Aorta (tissue), 5 donors: ENCODE measurements at places on chromosomes 16 and 17.

- DNase-seq: no peak
Observed at GRCh38 chr16:34054137-34054536, 594.7 kb downstream of the TP53TG3F start.

- no peak for DNase-seq
Observed at GRCh38 chr16:65845466-65846209, 520.9 kb upstream of the CDH5 start.

DNA sequence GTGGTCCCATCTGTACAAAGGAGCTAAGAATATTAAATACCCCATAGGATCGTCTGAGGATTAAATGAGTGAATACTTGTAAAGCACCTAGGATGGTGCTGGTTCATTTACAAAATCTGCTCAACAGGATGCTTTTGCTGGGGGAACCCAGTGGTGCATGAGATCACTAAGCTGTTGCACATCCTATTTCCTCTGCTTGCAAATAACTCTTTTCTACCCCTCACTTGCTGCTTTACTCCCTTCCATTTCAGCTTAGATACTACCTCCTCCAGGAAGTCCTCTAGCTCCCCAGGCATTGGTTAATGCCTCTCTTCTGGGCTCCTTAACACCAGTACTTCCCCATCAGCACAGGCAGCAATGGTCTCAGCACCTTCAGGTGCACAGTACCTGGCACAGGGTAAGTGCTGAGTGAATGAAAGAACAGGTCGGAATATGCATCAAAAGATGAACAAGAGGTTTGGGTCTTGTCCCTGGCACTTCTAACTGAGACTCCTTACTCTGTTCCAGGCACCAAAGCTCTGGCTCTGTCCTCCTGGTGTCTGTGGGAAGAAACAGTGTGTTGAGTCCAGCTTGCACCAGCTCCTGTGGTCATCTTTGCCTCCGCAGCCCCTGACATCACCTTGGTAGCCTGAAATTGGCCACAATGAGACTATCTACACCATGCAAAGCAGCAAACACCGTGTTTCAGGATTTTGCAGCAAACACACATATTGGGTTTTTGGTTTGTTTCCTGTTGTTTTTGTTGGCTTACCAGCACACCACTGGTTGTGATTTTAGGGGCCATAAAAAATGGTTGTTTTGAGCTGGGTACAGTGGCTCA, 24.1 kb upstream of the IL21R start:
- DNase-seq: no peak

GRCh38 chr17:78665952-78666920, 89.0 kb upstream of the DNAH17 start:
- peak; percentile 72 for DNase-seq

DNA sequence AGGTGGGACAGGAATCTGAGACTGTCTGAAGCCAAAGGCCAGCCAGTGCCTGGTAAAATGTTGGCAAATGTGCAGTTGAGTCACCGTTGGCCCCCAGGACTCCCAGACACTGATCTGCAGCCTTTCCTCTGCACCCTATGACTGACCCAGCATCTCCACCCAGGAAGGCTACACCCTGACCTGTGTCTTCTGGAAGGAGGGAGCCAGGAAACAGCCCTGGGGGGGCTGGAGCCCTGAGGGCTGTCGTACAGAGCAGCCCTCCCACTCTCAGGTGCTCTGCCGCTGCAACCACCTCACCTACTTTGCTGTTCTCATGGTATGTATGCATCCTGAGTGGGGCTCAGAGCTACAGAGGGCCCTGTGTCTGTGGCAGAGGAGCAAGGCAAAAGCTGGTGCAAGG, 24.0 kb downstream of the ADGRG5 start:
- no peak for DNase-seq

DNA sequence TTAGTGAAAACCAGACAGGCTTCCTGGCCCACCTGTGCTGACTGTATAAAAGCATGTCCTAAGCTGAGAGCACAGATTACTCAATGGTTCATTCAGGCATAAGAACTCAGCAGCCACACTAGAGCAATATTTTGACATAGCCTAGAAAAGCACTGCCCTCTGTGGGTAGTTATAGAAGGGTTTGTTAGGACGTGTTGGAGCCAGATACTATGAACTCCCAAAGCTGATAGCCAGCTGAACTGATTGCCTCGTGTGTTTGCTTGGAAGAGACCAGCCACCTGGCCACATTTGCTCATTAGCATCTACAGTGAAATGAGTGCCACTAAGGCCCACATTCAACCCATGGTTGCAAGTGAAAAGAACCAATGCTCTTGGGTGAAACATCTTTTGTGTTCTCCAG, 30.8 kb upstream of the ABCA5 start:
- DNase-seq: no peak

GRCh38 chr17:29107084-29107483, 64.1 kb downstream of the PIPOX start:
- no peak for DNase-seq

GRCh38 chr17:40321524-40321929, 12.5 kb downstream of the RARA start:
- no peak for DNase-seq

DNA sequence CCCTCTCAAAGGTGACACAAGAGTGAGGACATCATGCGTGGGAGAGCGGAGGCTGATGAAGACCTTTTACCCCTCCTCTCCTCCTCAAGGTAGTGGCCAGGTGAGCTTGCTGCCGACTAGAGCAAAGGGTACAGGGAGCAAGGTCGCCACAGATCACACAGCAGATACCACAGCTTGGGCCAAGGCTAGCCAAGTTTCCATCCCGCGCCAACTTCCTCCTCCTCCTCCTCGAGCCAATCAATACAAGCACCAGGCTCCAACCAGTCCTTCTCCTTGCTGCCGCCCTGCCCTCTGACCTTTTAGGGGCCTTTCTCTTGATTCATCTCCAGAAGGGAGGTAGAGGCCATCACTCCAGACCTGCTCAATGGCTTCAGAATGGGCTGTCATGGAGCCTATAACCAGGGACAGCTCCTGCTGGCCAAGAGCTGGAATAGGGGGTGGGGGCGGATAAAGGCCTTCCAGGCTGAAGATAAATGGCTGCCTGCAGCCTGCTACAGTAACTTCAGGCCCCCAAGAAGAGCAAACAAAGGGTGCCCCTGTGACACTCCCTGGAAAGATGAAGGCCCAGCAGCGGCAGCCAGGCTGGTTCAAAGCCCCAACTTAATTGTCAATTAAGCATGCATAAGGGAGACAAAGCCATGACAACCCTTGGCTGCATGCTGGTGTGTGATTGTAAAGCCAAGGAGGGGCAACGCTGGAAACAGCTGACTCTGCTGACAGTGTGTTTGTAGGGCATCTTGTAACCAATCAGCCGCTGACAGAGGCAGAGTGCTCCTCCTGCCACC, 17.8 kb downstream of the HNF1B start:
- no peak for DNase-seq

GRCh38 chr17:29078183-29079045, 35.5 kb downstream of the PIPOX start:
- DNase-seq: no peak

DNA sequence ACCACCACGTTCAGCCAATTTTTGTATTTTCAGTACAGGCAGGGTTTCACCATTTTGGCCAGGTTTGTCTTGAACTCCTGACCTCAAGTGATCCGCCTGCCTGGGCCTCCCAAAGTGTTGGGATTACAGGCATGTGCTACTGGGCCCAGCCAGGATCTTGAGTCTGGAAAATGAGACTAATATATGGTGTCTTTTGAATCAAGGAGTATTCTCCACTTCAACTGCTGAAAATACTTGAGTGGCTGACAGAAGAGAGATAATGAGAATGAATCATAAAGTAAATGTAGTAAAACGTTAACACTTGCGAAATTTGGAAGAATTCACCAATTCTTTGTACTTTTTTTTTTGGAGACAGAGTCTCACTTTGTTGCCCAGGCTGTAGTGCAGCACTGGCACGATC, 16.6 kb downstream of the SMYD4 start:
- no peak for DNase-seq

DNA sequence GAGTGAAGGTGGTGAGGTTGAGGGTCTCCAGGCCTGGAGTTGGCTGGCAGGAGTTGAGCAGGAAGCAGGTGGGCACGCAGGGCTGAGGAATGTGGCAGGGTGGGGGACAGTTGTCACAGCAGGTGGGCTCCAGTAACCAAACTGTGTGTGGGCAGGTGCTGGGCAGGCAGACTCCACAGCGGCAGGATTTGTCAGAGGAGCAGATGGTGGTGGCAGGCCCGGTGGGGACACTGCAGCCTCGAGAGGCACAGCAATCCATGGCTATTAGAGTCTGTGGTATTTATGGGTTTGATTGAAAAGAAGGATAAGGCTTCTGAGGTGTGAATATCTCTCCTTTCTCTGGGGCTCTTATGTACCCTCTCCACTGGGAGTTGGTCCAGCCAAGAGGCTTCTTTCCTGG, at the start of gene KRTAP3-3:
Gene KRTAP3-3, minus strand, starts transcription at position 326 of the 400 bp plus-strand sequence. Its CDS starts 67 bp downstream, at position 259.
- DNase-seq: no peak

DNA sequence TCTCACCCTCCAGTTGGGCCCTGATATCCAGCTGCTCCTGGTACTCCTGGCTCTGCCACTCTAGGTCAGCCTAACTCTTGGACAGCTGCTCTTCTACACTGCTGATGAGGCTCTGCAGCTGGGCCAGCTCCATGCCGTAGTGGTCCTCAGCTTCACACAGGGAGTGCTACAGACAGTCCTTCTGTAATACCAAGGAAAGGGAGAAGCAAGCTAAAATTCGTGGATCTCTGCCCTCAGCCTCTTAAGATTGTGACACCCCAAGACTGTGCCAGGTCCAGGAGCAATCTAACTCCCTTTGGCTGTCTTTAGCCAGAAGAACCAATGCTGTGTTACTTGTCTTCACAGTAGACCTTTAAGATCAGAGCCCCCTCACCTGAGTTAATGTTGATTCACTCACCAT, 7.7 kb upstream of the KRT38 start:
- no peak for DNase-seq

DNA sequence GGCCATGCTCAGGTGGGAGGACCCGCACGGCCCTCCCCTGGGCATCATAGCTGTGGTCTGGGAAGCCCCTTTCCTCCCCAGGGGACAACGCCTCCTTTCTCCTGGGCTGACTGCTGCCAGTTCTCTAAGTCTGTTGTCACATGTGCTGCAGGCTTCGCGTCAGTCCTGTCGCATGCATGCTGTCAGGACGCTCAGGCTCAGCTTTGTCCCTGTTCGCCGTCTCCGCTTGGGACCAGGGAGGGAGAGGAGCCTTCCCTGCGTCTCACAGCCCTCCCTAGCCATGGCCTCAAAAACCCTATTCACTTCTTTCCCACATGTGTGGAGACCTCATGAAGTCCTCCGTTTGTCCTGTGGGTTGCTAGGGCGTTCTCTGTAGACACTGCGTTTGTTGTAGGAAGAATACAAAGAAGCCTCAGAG, 21.4 kb downstream of the LDHD start:
- no peak for DNase-seq

DNA sequence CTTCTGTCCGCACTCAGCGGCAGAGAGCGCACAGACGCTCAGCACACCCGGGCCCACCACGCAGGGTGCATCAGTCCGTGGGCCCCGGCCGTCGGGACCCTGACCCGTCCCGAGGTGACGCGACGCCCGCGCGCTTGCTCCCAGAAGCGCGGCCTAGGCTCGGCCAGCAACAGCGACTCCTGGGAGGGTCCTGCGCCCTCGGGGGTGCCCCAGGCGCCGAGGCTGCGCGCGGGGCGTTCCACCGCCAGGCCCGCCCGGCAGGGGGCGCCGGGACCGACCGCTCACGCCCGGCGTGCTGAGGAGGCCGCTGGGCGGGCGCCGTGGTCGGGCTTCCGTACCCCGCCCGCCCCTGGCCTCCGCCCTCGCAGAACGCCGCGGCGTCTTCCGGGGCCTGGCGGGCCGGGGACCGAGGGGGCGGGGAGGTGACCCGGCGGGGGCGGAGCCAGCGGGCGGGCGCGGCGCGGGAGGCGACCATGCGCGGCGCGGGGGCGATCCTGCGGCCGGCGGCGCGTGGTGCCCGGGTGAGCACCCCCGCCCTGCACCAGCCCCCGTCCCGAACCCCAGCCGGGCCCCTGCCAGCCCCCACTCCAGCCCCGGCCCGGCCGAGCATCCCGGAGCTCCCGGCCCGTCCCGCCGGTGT, at the start of gene CISD3:
Gene CISD3, plus strand, starts transcription at position 456 of the 640 bp plus-strand sequence. Its CDS starts 18 bp downstream, at position 474.
- peak; percentile 96 for DNase-seq

DNA sequence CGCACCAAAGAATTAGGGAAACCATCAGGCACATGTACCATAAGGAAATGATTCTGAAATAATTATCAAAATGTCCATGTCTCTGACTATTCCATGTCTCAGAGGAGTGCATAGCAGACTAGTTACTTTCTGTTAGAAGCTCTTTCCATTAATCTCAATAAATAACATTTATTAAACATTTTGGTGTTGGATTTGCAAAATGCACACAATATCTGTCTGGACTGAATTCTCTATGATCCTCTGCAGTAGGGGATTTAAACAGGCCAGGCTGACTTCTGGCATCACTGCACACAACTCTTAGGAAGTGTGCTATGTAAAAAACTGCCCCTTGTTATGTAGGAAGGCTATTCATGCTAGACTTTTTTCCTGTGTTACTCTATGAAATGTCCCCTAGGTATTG, 283.3 kb upstream of the CDH5 start:
- DNase-seq: no peak

- peak; percentile 50 for DNase-seq
Observed at GRCh38 chr16:5045499-5046115, 11.9 kb upstream of the NAGPA start.

DNA sequence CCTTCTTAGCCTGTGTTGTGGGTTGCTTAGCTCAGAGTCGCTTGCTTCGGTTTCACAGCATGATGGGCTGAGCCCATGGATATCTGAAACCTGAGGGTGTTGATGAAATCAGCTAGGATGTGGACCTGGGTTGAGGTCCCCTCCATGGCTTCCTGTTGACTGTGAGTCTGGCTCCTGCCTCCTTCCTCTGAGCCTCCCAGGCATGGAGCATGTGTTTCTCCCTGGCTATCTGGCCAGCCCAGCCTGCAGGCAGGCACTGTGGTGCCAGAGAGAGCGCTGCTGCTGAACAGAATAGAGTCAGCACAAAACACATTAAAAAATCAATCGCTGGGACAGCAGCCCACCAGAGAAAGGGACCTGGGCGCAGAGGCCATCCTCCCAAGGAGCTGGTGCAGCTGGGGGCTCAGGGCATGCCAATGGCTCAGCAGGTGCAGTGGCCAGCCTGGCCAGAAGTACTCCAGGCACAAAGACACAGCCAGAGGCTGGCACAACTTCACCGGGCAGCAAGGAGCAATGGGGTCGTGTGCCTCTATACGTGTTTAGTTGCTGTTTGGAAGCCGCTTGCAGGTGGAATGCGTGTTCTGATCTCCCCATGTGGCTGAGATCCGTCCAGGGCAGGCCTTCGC, 28.3 kb upstream of the GPRC5C start:
- no peak for DNase-seq

GRCh38 chr17:62857526-62857925, 49.4 kb upstream of the MARCHF10 start:
- no peak for DNase-seq
